Fibroblast of skin of left quadriceps (primary cell): ENCODE measurements at places on chromosomes 2 and 18.

- no peak for DNase-seq
These were observed 188.9 kb upstream of the TNP1 start for GRCh38 chr2:217048730-217049129.

DNA sequence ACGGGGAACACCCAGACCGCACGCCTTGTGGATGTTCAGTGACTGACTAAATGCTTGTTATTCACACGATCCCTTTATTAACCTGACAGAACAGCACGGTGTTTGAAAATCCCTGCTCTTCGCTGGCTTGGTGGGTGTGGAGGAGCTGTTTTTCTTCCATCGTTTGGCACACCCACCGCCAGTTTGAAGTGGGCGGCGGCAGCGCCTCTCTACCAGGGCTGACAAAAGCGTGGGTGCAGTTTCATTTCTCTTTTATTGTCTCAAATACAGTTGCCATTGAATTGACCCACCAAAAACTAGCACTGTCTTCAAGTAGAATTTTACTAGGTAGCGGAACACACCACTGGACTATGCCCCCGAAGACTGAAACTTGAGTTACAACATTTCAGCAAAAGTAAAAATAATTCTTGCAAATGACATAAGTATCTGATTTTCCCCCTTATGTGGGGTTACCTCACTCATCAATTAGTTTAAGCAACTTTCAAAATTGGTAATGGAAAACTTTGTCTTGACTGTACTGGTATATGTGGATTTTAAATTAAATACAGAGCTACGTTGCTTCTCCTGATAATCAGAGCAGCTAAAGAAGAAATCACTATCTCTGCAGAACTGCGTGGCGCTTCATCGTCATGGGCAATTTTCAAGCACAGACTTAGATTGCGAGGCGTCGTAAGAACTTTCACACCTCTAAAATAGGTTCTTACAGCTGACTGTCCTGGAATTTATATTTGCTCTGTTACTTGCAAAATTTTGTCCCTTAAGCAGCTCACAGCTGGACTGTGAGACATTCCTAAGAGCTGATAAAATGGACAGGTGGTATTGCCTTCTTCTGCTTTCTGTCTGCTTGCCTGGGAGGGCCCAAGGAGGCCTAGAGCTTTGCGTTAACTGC, 60.9 kb downstream of the LDLRAD4 start:
- DNase-seq = no peak

DNA sequence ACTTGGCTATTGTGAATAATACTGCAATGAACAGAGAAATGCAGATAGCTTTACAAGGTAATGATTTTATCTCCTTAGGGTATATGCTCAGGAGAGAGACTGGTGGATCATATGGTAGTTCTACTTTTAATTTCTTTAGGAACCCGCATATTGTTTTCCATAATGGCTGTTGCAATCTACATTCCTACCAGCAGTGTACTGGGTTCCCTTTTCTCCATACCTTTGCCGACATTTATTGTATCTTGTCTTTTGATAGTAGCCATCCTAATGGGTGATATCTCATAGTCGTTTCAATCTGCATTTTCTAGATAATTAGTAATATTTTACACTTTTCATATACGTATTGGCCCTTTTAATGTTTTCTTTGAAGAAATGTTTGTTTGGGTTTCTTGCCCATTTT, 702.9 kb upstream of the ACVR2A start:
- DNase-seq = no peak

- DNase-seq = no peak
These were observed 10.1 kb downstream of the ARHGEF4 start for GRCh38 chr2:130846686-130847375.

DNA sequence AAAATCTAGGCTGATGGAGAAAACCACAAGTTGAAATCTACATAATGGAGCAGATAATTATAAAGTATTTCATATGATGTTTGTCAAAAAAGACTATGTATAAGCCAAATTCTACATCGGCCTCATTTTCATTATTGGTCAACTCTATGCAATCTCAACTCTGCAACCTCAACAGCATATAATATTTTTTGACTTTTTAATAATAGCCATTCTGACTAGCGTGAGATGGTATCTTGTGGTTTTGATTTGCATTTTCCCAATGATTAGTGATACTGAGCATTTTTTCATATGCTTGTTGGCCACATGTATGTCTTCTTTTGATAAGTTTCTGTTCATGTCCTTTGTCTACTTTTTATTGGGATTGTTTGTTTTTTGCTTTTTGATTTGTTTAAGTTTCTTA, 496.1 kb upstream of the SLC39A10 start:
- no peak for DNase-seq

- no peak for DNase-seq
These were observed 454.7 kb downstream of the CBLN2 start for GRCh38 chr18:72089432-72089831.
